ENCODE measurements at places on chromosomes 5 and 9.
A peak's percentile ranks its signal among the peaks of the same experiment; 100 is the strongest.

DNA sequence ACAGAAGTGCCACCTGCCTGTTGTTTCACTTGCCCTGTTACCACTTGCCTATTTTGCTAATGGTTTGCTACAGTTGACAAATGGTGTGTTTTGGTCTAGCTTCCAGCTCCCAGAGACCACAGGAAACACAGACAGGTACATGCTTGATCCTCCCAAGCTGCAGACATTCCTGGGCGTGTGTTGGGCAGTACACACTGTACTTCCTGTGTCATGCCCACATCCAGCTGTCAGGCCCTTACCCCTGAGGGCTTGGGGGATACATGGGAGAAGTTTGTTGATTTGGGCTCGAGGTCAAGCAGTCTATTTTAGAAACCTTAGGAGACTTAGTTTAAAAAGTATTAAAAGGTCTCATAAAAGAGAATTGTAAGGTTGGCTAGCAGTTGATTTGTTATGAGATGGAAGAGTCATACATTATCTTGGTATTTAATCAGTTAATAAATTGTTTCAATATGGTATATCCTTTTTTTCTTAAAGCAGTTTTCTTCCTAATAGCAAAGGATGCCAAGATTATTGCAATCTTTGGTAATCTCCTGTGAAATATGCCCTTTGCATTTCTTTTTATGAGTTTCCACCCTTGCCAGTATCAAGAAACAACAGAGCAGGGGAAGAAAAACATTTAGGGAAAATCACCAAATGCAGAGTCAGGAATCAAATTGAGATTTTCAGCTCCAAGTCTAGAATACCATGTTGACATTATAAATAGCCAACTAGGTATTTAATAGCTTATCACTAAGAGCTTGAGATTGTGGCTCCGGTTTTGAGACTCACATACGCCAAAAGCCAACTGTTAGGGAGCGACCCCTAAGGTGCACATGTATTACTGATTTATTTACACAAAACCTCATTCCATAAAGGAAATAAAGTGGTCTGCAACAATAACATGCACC lies 52.3 kb upstream of the CD180 start:
- DNase-seq, result no peak

- no peak for DNase-seq
Measured at GRCh38 chr5:147557876-147558745, 48.2 kb upstream of the DPYSL3 start.

DNA sequence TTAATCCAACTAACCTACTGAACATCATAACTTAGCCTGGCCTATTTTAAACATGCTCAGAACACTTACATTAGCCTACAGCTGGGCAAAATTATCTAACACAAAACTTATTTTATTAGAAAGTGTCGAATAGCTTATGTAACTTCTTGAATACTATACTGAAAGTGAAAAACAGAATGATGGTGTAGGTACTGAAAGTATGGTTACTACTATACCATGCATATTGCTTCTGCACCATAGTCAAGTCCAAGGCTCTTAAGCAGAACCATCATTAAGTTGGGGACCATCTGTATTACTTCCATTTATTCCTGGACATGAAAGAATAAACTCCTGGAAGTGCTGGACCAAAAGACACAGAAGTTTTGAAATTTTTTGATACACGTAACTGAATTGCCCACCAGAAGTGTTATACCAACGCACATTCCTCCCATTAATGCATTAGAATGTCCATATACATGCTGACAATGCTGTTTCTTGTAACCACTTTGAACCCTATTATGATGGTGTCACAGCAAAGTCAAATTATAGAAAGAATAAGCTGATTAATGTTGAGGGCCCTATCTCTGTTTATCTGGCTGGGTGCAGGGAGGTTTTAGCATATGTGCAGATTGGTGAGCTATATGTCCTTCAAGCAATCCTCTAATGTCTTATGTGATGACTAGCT lies 375.7 kb downstream of the ACTL7B start:
- DNase-seq, result no peak

DNA sequence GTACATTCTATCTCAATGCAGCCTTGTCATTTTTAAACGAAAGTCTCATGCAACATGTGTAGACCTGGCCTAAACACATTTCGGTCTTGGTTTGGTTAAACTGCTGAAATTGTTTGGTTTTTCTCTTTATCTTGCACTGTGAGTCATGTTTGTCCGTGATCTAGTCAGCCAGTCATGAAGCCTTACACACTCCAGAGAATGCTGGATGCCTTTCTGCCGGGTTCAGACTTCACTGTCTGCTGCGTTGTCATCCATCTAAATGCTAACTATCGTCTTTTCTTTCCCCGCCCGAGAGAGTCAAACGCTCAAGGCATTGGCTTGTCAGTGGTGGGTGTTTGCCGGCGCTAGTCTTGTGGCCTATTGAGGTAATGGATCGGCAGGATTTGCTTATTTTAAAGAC lies 1194.6 kb upstream of the WWC1 start:
- DNase-seq, result no peak

DNA sequence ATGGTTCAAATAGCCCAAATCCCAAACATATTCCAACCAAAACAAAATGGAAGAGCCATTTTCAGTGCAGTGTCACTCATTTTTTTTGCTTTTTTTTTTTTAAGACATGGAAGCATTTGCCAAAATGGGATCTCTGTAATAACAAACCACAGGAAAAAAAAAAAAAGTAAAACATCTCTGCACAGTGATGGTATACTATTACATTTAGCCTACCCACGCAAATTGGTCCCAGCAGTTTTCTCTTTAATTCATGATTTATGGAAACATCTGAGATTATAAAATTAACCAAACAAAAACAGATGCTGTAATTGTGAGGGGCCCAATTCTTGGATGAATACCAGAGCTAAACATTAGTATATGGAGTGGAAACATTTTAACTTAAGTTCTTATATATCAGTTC lies 566.6 kb downstream of the ZNF608 start:
- no peak for DNase-seq

GRCh38 chr9:135811801-135812200 lies 95.5 kb downstream of the CAMSAP1 start:
- DNase-seq, result peak; percentile 56

DNA sequence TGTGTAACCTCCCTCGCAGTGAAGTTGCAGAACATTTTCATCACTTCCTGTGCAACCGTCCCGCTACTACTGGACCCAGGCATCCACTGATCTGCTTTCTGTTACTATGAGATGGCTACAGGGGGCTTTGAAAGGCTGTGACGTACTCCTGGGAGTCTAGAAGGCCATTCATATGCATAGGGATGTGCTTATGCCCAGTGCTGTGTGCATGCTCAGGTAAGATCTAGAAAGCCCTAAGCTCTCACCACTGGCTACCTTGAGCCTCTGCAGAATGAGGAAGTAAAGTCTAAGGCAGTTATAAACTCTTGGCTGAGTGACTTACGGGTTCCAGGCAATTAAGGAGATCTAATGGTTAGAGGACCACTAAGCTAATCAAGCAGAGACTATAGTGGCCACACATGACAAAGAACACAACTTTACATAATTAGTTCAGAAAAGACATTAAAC lies 11.8 kb downstream of the HNRNPAB start:
- DNase-seq, result no peak

- DNase-seq, result no peak
Measured at GRCh38 chr5:140049205-140049604, 6.1 kb upstream of the NRG2 start.

DNA sequence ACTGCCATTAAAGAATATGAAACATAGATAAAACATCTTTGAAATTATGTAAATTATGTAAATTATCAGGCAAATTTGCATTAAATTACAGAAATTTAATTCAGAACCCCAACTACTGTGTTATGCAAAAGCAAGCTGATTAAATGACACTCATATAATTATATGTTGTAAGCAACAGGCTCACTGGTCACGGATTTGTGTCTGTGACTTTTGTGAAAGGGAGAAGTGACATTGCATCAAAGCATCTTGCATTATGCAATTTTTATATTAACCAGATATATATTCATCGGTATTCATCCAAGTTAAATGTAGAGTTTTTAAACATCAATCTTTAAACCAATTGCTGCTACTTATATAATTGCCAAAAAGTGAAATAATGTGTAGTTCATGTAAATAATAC lies 13.0 kb upstream of the GLIPR2 start:
- DNase-seq, result no peak

- no peak for DNase-seq
Measured at GRCh38 chr9:109028457-109028856, 15.2 kb upstream of the CTNNAL1 start.

DNA sequence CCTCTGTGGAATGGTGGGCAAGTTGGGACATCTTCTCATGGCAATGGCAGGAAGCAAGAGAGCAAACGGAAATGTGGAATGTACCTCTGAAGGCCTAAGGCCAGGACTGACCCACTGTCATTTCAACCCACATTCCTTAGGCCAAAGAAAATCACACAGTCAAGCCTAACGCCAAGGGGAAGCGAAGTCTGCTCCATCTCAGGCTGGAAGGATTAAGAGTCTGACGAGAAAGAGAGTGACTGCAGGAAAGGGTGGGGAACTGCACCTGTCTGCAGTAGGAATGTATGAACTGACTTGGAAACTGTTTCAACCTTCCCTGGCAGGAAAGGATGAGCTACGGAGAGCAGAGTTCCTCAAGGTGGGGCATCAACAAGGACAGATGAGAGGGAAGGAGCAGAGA lies 90.2 kb upstream of the TAS2R1 start:
- no peak for DNase-seq

DNA sequence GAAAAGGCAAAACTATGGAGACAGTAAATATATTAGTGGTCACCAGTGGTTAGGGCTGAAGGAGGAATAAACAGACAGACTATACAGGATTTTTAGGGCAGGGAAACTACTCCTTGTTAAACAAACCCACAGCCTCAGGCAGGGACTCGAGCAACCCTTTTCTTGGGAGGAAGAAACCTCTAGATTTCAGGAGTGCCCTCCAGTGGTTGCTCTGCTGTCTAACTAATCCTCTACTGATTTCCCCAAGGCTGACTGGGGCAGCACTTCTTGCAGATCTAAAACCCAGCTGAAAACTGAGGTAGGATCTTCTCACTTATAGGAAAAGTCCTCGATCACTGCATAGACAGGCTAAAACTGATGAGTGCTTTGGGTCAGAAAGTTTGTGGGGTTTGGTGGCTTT lies 176.8 kb downstream of the ISOC1 start:
- no peak for DNase-seq

GRCh38 chr5:10994091-10994986 lies 233.3 kb upstream of the DAP start:
- DNase-seq, result no peak

DNA sequence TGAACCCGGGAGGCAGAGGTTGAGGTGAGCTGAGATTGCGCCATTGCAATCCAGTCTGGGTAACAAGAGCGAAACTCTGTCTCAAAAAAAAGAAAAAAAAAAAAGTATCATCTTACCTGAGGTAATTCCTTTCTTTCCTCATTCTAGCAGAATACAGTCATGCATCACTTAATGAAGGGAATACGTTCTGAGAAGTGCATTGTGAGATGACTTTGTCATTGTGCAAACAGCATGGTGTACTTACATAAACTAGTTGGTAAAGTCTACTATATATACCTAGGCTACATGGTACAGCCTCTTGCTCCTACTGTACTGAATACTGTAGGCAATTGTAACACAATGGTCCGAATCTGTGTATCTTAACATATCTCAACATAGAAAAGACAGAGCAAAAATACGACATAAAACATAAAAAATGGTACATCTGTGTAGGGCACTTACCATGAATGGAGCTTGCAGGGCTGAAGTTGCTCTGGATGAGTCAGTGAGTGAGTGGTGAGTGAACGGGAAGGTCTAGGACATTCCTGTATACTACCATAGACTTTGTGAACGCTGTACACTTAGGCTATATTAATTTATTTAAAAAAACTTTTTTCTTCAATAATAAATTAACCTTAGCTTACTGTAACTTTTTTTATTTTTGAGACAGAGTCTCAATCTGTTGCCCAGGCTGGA lies 100.4 kb downstream of the GLDC start:
- no peak for DNase-seq

GRCh38 chr9:109150925-109151545 lies 16.0 kb downstream of the FRRS1L start:
- no peak for DNase-seq

GRCh38 chr9:105286098-105286497 lies 41.6 kb downstream of the SLC44A1 start:
- no peak for DNase-seq

- peak; percentile 73 for DNase-seq
Measured at GRCh38 chr9:71767776-71768321, 464 bp downstream of the CEMIP2 start.

DNA sequence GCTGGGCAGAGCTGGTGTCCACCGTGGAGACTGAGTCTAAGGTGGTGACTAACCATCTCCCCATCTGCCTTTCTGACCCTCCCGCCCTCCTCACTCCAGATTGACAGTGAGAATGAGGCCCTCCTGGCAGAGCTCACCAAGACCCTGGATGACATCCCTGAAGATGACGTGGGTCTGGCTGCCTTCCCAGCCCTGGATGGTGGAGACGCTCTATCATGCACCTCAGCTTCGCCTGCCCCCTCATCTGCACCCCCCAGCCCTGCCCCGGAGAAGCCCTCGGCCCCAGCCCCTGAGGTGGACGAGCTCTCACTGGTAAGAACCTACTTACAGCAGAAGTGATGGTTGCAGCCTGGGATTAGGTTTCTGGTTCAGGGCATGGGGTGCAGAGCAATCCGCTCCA lies 96.5 kb downstream of the PPARGC1B start:
- peak; percentile 66 for DNase-seq

GRCh38 chr5:76277736-76278135 lies 125.3 kb upstream of the IQGAP2 start:
- DNase-seq, result no peak

DNA sequence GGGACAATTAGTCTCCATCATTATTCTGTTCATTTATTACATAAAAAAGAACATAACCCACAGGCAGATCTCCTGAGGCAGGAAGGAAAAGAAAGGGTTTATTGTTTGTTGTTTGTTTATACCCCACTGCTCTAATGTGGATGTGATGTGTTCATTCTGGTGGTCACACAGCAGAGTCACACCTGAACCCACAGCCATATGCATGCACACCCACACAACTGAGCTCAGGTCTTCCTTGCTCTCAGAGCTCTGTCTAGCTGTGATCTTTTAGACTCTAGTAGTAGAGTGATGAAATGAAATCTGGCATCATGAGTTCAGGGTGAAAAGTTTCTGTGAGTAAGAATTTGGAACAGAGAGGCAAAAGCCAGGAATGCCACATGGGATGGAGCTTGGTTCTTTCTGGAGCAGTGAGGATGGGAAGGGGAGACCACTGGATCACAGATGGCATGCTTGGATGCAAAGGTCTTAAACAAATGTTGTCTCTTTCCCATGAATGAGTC lies 227.0 kb downstream of the PAPPA start:
- no peak for DNase-seq

DNA sequence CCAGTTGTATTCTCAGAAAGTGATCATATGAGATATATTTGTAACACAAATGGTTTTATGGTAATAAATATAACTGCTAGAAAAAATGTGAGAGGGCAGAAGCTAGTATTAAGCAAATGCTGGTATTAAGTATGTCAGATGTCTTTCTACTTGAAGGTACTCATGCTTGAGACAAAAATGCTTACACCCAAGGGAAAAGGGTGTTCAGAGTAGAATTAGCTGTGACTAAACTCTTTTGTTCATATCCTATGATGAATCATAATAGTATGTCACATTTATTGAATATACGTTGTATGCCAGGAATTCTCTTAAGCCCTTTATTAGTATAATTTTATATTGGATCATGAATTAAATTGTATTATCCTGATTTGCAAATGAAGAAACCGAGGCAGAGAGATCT lies 2.2 kb downstream of the ADGRV1 start:
- DNase-seq, result no peak

- no peak for DNase-seq
Measured at GRCh38 chr5:98905857-98906688, 22.7 kb downstream of the CHD1 start.

- no peak for DNase-seq
Measured at GRCh38 chr9:35661756-35662350, 3.1 kb downstream of the ARHGEF39 start.

GRCh38 chr9:110936237-110936636 lies 102.0 kb downstream of the LPAR1 start:
- DNase-seq, result no peak

Data from Right ventricle myocardium inferior (tissue), 1 donor.